Smooth muscle cell of the pulmonary artery (primary cell): ENCODE measurements at places on chromosomes 7 and 10. TPM values are rescaled to one million over a fixed set of nuclear protein-coding genes. Genes with fewer than 3 reads are reported as not detected.

RBP4 gene
- 0.59 and 1.7 TPM in 2 replicates for total RNA-seq

CHN2 gene
- 0.39 TPM in 1 of 2 replicates, not detected in the other for total RNA-seq

OR2A5 gene
- not detected in 2 replicates for total RNA-seq

MEOX2 gene
- total RNA-seq, result 0.40 and 28.3 TPM in 2 replicates

LANCL2 gene
- 13.6 and 15.2 TPM in 2 replicates for total RNA-seq

TFEC gene
- total RNA-seq, result 0.07 and 0.13 TPM in 2 replicates

SNX10 gene
- total RNA-seq, result 0.07 TPM in 1 of 2 replicates, not detected in the other

CYP3A4 gene
- total RNA-seq, result not detected in 2 replicates

HOXA7 gene
- total RNA-seq, result 0.13 TPM in 1 of 2 replicates, not detected in the other

BICC1 gene
- total RNA-seq, result 78.2 and 124 TPM in 2 replicates

SRI gene
- 110 and 114 TPM in 2 replicates for total RNA-seq
